Coronary artery (tissue), 2 donors: ENCODE measurements at places on chromosomes 1 and 21.
A peak's percentile ranks its signal among the peaks of the same experiment; 100 is the strongest.

DNA sequence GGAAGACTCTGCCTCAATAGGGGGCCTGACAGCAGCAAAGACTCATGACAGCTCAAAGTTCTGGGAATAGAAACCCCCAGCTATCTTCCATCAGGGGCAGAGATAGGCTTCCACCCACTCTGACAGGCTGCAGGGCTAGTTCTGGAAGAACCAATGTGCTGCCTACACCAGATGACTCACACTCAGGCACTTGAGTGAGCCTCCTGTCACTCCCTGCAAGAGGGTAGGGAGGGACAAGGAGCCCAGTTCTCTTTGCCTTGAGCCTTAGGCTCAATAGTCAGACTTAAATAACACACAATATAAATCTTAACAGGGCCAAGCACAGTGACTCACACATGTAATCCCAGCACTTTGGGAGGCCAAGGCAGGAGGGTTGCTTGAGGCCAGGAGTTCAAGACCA, 386.4 kb downstream of the HHAT start:
- DNase-seq, result no peak

GRCh38 chr1:96525657-96526557, 195.7 kb upstream of the PTBP2 start:
- DNase-seq, result no peak

DNA sequence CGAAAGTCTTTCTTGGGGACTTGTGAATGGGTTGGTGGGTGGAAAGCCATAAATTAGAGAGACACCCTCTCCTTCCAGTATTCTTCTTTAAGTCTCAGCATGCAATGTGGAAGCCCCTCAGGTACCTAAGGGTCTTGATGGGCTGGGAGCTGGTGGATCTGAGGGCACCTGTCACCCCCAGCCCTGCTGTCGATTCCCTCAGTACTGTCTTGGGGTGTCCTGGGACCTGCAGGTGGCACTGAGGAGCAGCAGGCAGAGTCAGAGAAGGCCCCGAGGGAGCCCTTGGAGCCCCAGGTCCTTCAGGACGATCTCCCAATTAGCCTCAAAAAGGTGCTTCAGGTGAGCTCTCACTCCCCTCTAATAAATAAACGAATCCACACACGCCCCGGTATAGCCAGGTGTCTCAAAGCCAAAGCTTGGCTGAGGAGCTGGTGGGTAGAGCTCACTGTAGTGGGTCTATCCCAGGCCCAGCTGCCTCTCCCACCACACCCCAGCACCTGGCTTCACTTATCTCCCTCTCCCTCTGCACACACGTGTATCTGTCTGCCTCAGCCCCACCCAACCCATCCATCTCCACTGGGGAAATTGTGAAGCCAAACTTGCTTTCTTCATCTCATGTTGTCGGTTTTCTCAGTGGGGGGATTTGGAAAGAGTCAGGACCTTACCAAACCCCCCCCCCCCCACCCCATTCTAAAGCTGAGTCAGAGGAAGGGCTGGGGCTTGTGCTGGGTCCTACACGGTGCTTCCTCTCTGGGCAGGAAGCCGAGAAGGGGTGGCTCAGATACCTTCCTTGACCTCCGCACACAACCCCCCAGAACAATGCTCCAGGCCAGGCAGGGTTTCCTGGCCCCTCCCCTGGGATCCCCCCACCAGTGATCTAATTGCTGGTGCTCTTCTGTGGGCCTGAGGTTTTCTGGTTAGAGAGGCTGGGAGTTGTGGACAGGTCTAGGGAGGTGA, 1.6 kb downstream of the ADAM15 start:
- DNase-seq, result no peak

GRCh38 chr1:166391279-166392066, 224.7 kb upstream of the FAM78B start:
- DNase-seq, result no peak

GRCh38 chr1:33709783-33710718, 153.8 kb upstream of the HMGB4 start:
- DNase-seq, result no peak

- no peak for DNase-seq
These were observed 7.0 kb downstream of the PAFAH2 start for GRCh38 chr1:25990702-25991395.

- DNase-seq, result no peak
These were observed 33.6 kb downstream of the AHDC1 start for GRCh38 chr1:27570356-27570755.

GRCh38 chr1:115810609-115811008, 30.3 kb downstream of the NHLH2 start:
- DNase-seq, result no peak

- no peak for DNase-seq
These were observed 36.9 kb downstream of the NCF2 start for GRCh38 chr1:183553331-183553730.

- DNase-seq, result no peak
These were observed 129.0 kb upstream of the KLHDC7A start for GRCh38 chr1:18351735-18352134.

DNA sequence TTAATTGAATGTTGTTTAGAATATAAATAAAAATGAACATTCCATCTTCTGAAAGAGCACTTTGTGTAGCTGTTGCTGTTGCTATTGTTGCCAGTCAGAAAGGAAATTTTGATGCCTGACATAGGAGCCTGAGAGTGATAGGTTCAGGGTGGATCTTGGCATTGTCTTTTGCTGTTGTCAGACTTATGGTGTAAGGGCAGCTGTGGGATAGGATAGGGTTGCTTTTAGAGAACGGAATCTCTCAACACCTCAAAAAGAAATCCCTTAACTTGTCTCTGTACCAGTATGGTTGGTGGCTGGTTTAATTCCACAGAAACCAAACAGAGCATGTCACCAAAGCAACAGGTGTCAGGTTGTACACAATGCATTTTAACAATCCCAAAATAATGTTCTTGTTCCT, 62.7 kb downstream of the ESRRG start:
- DNase-seq, result no peak

DNA sequence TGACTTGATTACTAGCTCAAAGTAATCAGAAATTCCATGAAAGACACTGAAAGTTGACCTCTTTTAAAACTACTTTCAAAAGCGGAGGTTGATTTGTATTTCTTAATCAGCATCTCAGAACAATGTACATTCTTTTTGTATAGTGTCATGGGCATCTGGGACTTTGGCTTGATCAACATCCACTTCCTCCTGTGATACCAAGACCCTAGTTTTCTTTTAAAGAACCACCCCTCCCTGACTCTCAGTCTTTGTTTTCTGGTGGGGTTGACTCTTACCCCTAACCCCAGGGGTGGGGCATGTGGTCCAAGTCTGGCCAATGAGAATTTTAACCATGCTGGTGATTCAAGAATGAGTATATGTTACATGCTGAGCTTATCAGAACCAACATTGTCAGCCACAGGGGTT, 21.7 kb upstream of the IRF2BP2 start:
- no peak for DNase-seq

GRCh38 chr1:51636764-51637522, 20.1 kb downstream of the OSBPL9 start:
- peak; percentile 86 for DNase-seq

DNA sequence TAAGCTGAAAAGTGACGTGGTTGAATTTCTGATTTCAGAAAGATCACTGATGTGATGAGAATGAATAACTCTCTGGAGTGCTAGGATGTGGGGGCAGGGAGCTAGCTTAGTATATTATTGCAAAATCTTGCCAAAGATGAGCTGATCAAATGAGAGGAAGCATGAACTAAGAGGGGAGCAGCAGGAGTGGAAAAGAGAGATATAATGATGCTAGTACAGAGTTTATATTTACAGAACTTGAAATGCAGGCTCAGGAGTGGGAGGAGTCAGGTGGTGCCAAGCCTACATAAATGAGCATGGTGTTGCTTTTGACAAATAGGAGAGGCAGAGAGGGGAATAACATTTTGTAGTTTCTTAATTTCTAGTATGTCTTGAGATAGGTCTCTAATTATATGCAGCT, 38.1 kb upstream of the NBL1 start:
- DNase-seq, result no peak

DNA sequence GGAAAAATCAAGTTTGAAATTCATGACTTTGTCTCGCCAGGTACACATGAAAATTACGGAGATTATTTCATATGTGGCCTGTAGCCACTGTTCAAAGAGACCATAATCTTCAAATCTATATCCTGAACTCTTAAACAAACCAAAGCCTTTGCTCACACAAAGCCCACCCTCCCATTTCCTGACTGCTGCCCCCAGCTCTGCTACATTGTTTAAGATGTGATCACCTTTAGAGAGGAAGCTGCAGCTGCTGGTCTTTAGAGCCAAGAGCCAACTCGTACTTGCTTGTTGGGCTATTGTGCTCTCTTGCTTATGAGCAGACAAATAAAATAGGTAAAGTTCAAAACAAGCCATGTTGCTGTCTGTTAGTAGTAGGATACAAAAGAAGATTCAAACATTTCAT, 71.9 kb downstream of the DTL start:
- no peak for DNase-seq

DNA sequence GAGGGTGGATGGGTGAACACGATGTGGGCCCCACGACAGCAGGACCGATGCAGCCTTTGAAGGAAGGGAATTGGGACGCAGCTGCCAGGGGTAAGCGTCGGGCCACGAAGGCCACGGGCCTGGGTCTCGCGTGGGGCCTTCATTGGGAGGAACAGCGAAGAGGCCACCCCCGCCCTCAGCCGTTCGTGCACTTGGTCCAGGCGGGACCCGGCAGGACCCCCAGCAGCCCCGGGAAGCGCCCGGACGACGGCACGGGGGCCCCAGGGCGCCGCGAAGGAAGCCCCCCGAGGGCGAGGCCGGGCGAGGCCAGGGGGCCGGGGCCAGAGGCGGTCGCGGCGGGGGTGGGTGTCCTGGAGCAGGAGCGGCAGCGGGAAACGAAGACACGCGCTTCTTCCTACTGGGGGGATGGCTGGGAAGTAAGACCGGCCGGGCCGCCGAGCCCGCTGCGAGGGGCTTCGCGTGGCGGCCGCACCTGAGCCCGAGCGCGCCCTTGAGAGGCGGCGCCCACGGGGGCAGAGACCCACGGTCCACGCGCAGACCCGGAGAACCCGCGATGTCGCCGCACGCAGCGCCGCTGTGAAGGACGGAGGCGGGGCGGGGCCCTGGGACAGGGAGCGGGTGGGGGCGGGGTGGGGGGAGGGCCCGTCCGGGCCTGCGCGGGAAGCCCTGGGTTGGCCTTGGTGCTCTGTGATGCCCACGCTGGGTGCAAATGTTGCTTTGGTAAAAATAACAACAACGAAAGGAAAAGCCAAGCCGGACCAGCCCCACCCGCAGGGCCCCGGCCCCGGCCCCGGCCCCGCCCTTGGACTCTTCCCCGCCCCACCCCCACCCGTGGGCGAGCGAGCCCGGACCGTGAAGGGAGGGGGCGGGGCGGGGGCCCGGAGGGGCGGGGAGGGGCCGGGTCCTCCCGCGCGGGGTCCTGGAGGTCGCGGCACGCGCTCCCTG, 56.0 kb upstream of the ADARB1 start:
- DNase-seq, result no peak

GRCh38 chr1:162973381-162973795, 95.8 kb upstream of the RGS4 start:
- DNase-seq, result no peak

- no peak for DNase-seq
These were observed 522.3 kb downstream of the COL11A1 start for GRCh38 chr1:102586022-102586421.

DNA sequence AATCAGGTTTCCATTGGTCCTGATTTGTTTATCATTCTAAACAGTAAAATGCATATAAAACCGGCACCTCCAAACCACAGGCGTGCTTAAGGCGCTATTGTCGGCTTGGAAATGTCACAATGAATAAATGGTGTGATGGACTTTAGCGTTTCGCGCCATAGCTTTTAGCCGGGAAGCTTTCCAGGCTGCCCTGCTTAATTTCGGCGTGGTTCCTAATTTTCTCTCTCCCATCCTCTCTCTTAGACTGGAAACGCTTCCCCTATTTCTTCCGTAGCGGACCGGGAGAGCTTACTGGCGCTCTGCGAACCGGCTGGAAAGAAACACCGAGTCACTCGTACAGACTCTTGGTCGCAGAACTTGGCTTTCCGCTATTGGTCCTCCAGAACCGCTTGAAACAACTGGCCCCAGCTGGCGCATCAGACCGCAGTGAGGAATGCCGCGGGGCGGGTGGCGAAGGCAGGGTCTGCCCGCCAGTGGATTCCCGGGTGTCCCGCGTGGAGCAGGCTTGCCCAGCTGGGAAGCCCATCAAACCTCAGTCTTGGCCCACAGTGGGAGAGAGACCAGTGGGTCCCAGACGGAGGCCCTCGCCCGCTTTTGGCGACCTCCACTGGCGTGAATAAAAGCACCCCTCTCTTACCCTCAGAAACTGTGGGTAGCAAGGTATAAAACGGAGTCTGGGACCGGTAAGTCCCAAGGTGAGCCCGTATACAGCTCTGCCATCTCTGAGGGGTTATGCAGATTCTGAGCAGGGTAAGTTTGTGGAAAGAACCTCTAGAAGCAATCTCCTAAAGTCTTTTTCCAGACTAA, 4.0 kb upstream of the LHX8 start:
- no peak for DNase-seq

GRCh38 chr1:39854314-39854713, 29.0 kb downstream of the TRIT1 start:
- DNase-seq, result no peak

DNA sequence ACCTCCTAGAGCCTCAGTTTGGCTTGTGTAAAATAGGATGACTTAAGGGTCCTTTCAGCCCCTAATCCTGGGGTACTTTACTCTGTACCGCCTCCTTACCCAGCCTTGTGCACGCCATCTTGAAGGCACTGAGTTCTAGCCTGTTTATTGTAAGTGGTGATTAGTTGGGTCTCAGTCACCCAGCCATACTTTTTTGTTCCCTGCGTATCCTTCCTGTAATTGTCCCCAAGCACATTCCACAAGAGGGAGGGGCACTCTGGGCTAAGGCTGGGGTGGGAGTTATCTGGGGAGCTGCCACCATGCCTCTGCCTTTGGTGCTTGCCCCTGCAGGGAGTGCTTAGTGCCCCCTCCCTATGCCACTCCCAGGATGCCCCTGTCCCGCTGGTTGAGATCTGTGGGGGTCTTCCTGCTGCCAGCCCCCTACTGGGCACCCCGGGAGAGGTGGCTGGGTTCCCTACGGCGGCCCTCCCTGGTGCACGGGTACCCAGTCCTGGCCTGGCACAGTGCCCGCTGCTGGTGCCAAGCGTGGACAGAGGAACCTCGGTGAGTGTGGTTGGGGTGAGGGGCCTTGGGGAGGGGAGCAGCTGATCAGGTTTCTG, 856 bp downstream of the FDPS start:
- no peak for DNase-seq
